ENCODE measurements at places on chromosomes 11 and 22.

DNA sequence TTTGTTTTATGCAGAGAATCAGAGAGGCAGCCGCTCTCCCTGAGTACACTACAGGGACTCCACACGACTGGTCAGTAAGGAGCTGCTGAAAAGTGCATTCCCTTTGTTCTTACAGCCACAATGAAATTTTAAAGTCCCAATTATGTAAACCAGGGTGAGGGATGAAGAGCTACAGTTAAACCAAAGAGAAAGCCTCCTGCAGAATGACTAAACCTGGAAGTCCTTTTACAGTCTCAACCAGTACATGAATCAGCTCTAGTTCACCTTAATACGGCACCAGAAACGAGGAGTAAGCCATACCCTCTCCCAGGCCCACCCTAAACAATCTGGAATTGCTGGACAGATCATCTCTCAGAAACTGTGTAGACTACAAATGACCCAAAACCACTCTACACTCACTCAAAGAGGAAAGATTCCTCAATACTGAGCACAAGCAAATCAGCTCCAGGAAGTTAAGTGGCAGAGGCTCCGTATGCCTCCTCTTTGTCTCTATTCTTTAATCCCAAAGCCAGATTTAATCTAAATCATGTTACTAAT is 113.1 kb downstream of the RBFOX2 start:
- no peak for DNase-seq

DNA sequence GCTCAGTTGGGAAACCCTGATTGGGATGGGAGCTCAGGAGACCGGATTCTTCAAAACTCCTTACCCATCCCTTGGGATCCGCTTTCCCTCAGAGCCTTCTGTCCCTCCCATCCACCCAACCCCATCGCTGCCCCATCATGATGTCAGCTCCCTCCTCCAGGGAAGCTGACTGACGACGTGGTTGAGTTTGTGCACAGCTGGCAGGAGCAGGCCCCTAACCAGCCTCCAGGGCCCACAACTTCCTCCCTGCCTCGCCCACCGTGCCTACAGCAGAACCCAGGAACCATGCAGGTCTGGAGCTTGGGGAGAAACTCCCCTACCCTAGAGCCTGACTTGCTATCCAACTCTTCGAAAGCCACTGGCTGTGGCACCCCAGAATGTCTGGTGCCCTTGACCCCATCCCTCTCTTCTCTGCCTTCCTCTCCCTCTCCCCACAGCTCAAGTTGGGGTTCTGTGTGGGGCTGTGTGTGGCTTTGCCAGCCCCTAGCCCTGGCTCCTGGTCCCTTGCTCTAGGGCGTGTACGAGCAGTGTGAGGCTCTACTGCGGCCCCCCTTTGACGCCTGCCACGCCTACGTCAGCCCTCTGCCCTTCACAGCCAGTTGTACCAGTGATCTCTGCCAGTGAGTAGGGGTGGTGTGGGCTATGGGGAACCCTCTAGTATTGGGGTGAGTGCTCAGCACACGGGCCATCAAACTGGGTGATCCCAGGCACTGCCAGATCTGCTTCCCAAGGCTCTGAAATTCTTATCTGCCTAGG is 11.1 kb downstream of the OTOG start:
- no peak for DNase-seq

DNA sequence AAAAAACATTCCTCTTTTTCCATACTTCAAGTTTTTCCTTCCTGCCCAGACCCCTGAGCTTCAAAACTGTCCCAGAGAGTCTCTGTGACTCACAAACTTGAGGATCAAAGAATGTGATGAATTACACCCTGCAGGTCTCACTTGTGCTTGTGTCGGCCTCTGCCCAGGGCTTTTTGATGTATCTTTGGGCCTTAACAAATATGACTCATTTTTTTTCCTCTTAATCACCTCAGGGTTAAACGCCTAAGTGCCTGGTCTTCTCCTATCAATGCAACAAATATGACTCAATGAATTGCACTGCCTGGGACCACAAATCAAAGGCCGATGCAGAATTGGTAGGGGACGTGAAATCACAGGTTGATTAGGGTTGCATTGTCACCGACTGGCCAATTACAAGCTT is 267.7 kb downstream of the LARGE1 start:
- no peak for DNase-seq

DNA sequence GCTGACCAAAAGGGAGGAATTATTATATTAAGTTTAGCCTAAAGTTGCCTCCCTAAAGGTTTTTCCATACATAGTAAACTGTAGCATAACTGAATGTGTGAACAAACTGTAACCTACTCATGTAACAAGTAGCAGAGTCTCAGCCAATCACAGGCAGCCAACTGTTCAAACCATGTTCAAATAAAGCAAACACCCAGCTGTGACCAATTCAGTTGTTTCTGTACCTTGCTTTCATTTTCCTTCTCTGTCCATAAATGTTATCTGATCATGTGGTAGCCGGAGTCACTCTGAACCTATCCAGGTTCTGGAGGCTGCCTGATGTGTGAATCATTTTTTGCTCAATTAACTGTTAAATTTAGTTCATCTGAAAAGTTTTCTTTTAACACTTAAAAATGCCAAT is 373.5 kb downstream of the GUCY1A2 start:
- DNase-seq = no peak

GRCh38 chr11:10232756-10233155 is 61.3 kb downstream of the SBF2 start:
- no peak for DNase-seq

GRCh38 chr11:7844986-7845385 is 48.2 kb upstream of the OR5P2 start:
- no peak for DNase-seq

DNA sequence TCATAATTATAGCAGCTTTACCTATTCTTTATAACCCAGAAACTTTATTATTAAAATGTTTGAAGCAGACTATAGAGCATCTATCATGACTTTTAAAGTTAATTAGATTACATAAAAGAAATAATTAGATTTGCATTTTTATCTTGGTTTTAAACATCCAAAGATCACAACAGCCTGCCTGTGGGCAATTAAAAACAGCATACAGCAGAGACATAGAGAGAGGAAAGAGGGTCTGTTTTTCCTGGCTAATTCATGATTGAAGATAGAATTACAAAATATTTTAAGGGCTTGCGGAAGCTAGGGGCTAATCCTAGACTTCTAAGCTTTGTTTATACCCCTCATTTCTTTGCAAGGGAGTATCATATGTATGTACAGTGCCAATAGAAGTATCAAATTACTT is 178.1 kb downstream of the SOX6 start:
- no peak for DNase-seq

DNA sequence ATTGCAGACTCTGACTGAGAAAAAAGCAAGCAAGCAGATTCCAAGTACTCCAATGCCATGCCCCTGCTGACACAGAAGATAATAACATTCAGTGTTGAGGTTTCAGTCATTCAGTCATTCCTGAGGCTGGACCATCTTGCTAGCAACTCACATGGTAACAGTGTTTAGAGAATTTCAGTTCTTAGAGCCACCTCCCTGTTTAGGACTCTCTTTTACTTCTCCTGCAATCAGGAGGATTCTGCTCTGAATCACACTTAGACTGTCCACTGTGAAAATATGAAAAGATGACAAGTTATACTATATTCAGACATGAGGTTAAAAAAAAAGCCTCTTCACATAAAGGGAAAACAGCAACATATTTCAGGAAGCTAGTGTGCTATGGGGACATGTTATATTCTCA is 183.9 kb upstream of the CTSC start:
- DNase-seq = no peak

- no peak for DNase-seq
Measured at GRCh38 chr22:48754611-48755058, 1073.0 kb downstream of the BRD1 start.

DNA sequence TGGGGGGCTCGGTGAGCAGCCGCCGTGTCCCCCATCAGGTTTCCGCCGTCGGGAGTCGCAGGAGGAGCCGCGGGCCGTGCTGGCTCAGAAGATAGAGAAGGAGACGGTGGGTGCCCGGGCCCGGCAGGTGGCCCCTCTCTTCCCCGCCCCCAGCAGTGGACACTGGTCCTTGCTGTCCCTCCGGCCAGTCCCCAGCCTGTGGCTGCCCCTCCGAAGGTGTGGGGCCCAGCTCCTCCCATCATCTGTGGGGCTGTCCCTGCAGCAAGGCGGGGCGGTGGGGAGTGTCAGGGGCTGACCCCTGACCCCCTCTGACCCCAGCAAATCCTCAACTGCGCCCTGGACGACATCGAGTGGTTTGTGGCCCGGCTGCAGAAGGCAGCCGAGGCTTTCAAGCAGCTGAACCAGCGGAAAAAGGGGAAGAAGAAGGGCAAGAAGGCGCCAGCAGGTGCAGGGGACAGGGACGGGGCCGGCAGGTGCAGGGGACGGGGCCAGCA is 15.3 kb downstream of the EPS8L2 start:
- DNase-seq = no peak

DNA sequence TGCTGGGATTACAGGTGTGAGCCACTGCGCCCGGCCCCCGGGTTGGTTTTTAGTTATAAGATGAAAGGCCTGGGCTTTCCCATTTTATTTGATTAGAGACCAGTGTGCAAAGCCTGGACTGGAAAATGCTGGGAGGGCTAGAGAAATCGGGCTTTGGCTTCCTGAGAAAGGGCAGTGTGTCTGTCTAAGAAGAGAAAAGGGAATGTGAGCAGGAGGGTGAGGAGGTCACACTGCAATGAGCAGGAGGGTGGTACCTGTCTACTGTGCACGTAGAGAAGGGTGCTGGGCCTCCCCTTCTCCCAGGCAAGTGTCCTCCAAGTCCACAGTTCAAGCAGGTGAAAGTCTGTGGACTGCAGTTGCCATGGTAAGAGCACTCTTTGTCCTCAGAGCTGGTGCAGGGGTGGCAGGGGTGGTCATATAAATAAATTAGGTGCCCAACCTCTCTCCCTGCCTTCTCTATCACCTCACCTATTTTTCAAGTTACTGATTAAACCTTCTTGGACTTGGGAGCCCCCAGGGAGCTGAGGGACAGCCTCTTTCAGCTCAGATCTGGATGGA is 30.8 kb downstream of the SLC5A1 start:
- no peak for DNase-seq

DNA sequence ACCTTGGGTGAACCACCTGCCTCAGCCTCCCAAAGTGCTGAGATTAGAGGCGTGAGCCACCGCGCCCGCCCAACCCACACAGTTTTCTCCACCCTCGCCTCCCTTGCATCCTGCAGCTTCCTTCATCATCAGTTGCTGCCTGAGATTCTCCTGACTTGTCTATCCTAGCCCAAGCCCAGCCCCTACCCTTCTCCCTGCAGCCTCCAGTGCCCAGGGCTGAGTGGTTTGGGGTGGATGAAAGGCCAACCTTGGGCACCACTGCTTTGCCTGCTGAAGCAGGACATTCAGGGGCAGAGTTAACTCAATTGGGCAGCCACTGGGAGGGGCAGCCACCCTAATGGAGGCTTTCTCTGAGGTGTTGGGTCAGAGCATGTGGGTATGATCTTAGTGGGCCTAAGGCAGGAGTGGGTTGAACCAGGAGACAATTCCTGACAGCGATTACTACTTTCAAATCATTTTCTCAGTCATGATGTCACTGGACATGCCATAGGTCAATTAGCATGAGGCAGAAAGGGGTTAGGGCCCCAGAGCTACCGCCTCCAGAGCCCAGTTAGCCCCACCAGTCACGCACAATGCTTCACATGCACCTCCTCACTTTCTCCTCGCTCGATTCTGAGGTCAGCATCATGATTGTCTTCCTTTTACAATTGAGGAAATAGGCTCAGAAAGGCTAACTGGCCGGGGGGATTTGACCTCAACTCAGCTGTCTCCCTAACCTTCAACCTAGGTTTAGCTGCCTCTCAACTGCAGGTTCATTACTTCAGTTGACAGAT is 1.0 kb upstream of the FKBP2 start:
- no peak for DNase-seq

DNA sequence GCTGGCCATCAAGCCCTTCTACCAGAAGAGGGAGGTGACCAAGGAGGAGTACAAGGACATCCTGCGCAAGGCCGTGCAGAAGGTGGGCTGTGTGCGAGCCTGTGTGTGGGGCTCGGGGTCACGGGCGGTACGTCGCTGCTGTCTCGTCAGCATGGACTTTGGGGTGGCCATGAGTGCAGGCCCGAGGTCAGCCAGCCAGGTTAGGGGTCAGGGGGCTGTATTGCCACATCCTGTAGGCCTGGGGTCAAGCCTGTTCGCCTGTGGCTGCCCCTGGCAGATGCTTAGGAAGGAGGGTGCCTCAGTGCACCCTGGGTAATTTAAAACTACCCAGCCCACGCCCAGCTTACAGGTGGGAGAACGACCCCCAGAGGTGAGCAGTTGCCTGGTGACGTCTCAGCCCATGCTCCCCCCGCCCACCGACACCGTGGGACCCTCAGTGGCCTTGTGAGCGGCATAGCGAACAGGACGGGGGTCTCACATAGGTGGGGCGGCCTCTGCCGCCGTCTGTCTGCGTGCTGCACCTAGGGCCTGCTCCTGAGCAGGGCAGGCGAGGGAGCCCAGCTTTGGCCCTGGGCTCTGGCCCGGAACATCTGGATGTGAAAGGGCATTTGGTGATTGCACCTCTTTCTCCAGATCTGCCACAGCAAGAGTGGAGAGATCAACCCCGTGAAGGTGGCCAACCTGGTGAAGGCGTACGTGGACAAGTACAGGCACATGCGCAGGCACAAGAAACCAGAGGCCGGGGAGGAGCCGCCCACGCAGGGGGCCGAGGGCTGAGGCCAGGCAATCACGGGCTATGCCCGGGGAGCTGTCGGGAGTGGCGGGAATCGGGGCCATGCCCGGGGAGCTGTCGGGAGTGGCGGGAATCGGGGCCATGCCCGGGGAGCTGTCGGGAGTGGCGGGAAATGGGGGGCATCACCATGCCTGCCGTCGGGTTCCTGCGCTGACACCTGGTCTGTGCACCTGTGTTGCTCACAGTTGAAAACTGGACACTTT is 4.5 kb downstream of the IRF7 start:
- DNase-seq = no peak

DNA sequence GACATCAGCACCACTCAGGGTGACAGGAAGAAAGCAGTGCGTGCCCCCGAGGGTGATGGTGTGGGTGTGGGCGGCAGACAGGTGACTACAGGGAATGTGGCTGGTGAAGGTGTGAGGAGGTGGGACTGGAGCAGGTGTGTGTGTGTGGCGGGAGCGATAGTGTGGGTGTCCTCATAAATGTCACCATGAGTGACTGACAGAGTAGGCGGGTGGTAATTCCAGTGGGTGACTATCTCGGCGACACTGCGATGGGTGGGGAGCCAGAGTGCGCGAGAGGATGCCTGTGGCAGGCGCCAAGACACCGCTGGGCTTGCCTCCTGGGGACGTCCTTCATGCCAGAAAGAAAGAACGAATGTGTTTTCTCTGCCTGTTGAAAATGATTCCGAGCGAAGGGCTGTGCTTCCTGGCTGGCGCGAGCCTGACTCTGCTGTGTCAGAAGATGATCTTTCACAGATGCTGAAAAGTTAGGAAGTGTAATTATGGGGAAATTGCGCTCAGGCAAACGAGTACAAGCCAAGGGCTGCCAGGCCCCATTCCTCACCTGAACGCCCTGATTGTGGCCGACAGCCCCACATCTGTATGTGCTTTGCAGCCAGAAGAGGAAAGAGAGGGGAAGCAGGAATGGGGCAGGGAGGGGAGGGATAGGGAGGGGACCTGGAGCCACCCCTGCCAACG is 98.8 kb upstream of the CD82 start:
- DNase-seq = no peak

DNA sequence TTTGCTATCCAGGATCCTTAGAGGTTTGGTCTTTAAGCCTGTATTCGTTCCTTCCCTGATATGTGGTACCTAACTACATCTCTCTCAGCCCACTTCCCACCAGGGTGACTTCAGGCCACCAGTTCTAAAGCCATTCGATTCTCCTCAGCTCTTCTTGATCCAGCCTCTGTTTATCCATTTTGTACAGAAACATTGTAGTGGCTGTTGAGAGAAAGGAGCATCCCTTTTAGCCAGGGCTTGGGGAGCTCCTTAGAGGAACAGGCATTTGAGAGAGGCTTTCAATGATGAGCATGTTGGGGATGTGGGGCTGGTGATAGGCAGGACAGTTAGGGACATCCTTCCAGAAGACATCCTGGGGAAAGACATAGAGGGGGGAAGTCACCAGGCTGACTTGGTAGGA is 17.9 kb downstream of the UBE2L3 start:
- DNase-seq = no peak
